Heart left ventricle (tissue), 16 donors: ENCODE measurements at places on chromosomes 3 and 15.
A peak's percentile ranks its signal among the peaks of the same experiment; 100 is the strongest.

- no peak overlapping the region for H3K4me3 ChIP-seq
- H3K27ac ChIP-seq: peak overlapping the region; percentile 43
- H3K4me1 ChIP-seq: peaks cover 10% of the 10 kb centered on the region
- no peak for DNase-seq
- no peaks in the 10 kb centered on the region for H3K27me3 ChIP-seq
Observed at GRCh38 chr3:71052716-71053115, 530.8 kb downstream of the FOXP1 start.

DNA sequence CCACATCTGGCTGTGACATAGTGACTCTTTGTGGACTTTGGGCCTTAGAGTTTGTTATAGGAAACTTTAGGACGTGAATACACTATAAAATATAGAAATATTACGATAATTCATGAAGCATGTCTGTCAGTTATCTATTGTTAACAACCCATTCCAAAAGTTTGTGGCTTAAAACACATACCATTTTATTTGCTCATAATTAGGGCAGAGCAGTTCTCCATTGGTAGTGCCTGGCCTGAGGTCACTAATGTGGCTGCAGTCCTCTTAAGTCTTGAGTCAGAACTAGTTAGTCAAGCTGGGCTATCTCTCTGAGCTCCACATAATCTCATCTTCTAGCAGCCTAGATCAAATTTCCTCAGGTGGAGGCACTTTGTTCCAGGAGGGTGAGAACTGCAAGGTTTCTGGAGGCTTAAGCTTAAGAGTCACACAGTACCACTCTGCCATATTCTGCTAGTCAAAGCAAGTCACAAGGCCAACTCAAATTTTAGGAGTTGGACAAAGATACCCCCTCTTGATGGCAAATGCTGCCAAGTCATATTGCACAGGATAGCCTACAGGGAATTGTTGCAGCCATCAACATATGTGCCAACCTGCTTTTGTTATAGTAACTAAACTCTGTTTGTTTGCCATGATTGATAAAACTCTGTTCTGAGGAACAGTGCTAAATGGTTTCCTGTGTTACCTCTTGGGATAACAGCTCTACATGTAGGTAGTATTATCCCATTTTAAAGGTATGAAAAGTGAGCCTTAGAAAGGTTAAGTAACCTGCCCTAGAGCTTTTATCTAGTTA lies 8.7 kb downstream of the ATXN7 start:
- DNase-seq: no peak
- H3K4me3 ChIP-seq: no peak overlapping the region
- no peaks in the 10 kb centered on the region for H3K36me3 ChIP-seq
- peaks cover 20% of the 10 kb centered on the region for H3K4me1 ChIP-seq
- no peaks in the 10 kb centered on the region for H3K27me3 ChIP-seq

GRCh38 chr15:47720555-47720954 lies 3.2 kb downstream of the SEMA6D start:
- H3K4me1 ChIP-seq: peaks cover 62% of the 10 kb centered on the region
- no peak for DNase-seq
- H3K27ac ChIP-seq: peak overlapping the region; percentile 2
- H3K27me3 ChIP-seq: no peaks in the 10 kb centered on the region

GRCh38 chr3:39592311-39593050 lies 125.0 kb downstream of the MOBP start:
- no peaks in the 10 kb centered on the region for H3K27me3 ChIP-seq
- H3K4me3 ChIP-seq: no peak overlapping the region
- no peak overlapping the region for H3K27ac ChIP-seq
- H3K4me1 ChIP-seq: no peaks in the 10 kb centered on the region
- H3K36me3 ChIP-seq: no peaks in the 10 kb centered on the region

DNA sequence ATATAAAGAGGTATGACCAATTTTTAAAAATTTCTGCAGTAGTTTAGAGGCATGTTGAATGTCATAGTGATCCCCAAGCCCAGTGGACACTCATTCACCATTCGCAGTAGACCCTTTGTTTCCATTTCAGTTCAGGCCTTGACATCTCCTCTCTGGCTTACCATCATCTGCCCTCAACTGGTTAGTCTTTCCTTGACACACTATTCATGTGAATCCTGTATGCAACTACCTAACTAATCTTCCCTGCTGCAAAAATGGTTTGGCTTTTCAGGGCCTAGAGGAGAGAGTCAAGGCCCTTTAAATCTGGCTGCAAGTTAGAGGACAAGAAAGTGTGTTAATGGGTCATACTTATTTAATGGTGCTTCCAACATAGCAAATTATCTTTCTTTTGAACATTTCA lies 10.9 kb downstream of the APH1B start:
- no peak overlapping the region for H3K4me3 ChIP-seq
- H3K27me3 ChIP-seq: no peaks in the 10 kb centered on the region
- no peak overlapping the region for H3K27ac ChIP-seq
- H3K36me3 ChIP-seq: peaks cover 7% of the 10 kb centered on the region
- DNase-seq: no peak

DNA sequence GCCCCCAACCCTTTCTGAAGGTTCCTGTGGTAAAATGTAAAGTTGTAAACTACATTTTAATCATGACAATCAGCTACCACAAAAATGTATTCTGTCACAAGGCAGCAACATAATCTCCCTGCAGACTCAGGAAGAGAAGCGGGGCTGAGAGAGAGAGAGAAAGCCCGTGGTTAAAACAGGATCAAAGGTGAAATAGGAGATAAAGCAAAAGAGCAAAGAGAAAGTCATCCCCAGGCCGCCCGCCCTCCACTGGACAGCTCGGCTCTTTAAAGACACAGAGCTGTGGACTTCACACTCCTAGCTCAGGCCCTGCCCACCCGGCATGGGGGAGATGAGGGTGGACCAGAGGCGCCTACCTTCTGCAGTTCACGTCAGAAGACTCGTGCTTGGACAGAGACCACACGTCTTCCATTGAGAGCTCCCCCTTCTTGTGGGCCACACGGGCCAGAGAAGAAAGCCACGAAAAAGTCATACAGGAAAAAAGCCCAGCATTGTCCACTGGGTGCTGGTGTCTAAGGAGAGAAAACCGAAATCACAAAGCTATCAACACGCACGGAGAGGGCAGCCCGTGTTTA lies 29.4 kb downstream of the ABCC5 start:
- no peak overlapping the region for H3K4me3 ChIP-seq
- no peak overlapping the region for H3K27ac ChIP-seq
- no peaks in the 10 kb centered on the region for H3K4me1 ChIP-seq
- no peaks in the 10 kb centered on the region for H3K27me3 ChIP-seq
- peaks cover 23% of the 10 kb centered on the region for H3K36me3 ChIP-seq

DNA sequence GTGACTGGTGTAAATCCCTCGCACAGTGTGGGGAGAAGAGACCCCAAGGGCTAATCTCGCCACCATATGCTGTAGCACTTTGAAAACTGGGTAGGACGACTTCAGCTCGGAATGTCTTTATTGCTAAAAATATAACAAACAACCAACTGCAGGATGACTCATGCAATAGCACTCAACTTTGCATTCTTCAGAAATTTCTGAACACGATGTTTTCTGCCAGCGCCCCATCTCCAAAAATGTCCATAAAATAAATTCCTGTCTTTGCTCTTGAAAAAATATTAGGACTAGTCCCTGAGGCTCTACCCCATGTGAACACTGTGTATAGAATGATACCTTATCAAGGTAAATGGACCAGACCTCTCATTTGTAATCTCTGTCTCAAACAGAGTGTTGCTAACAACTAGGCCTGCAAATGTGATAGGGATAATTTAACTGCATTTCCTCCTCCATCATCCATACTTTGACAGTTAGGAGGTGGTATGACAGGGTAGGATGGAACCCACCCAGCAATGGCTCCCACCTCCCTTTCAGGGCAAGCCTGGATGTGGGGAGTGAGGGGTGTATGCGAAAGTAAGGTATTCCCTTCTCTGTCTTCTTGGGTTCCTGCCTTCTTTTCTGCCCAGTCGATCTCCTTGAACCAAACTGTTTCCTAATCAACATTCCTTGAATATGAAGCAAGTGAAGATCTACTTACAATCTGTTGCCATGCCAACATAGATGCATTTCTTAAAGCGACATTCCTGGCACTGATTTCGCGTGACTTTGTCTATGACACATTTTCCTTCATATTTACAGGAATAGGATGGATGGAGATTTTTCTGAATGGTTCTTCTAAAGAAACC lies 201.1 kb downstream of the NR1D2 start:
- no peak for DNase-seq
- no peaks in the 10 kb centered on the region for H3K27me3 ChIP-seq
- no peaks in the 10 kb centered on the region for H3K4me1 ChIP-seq
- H3K4me3 ChIP-seq: no peak overlapping the region
- peaks cover 22% of the 10 kb centered on the region for H3K36me3 ChIP-seq
- peak overlapping the region; percentile 61 for H3K27ac ChIP-seq

GRCh38 chr3:4852780-4853748 lies 126.2 kb upstream of the BHLHE40 start:
- no peaks in the 10 kb centered on the region for H3K27me3 ChIP-seq
- DNase-seq: no peak
- no peak overlapping the region for H3K27ac ChIP-seq

DNA sequence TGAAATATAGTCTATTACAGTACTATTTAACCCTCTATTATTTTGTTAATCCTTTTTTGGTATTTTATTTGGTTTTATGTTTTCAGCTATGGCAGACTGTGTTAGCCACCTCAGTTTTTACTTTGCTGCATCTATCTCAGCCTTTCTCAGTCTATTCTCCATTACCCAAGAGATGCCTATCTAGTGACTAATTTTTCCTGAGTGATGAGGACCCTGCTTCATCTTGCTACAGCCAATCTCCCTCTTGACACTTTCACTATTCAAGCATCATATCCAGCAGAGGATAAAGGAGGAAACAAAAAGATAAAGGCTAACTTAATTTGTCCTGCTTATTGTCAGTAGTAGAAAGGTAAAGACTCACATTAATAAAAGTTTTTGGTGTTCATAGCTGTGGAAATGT lies 141.8 kb upstream of the NECTIN3 start:
- H3K27me3 ChIP-seq: no peaks in the 10 kb centered on the region
- no peak for DNase-seq
- H3K36me3 ChIP-seq: no peaks in the 10 kb centered on the region
- no peak overlapping the region for H3K27ac ChIP-seq

DNA sequence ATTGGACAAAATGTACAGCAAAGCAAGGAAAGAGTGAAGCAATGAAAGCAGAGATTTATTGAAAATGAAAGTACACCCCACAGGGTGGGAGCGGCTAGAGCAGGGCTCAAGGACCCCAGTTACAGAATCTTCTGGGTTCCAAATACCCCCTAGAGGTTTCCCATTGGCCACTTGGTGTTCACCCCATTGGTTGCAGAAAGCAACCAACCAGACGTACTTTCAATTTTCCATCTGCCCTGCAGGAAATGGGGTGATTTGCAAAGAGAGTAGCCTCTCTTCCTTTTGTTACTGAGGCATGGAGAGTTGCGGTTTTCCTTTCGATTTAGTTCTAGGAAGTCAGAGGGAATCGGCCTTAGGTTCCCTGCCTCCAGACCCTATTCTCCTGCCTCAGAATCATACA lies 2.4 kb downstream of the PML start:
- H3K27me3 ChIP-seq: no peaks in the 10 kb centered on the region
- DNase-seq: no peak
- peaks cover 63% of the 10 kb centered on the region for H3K4me1 ChIP-seq
- H3K4me3 ChIP-seq: peak overlapping the region; percentile 60

- no peak overlapping the region for H3K4me3 ChIP-seq
- peaks cover 42% of the 10 kb centered on the region for H3K36me3 ChIP-seq
- no peak overlapping the region for H3K27ac ChIP-seq
- no peak for DNase-seq
- H3K27me3 ChIP-seq: no peaks in the 10 kb centered on the region
Observed at GRCh38 chr15:29740692-29741311, 81.5 kb downstream of the TJP1 start.

DNA sequence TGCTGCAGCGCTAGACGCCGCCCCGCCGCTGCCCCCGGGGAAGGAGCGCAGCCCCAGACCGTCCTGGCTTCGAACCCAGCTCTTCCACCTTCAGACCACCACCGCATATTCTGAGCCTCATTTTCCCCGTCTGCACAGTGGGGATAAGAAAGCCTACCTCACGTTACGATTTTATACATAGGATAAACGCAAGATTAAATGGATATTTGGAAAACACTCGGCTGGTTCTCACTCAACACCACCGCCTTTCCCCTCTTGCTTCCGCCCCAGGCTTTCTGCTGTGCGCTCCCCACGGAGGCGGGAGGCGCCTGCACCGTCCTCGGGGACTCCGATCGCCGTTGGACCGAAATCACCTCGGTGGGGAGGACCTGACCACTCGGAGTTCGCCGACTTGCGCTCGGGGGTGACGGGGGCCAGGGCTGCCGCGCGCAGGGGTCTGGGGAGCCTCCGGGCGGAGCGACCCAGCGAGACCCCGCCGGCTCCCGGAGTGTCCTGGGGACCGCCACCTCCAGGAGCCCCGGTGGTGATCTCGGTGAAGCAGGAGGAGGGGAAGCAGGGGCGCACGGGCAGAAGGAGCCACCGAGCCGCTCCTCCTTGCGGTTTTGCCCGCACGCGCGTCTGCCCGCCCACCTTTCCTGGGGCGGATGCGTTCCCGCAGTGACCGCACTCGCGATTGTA lies 4.0 kb downstream of the FBXL22 start:
- H3K4me3 ChIP-seq: peak overlapping the region; percentile 65
- no peaks in the 10 kb centered on the region for H3K27me3 ChIP-seq
- H3K36me3 ChIP-seq: no peaks in the 10 kb centered on the region
- DNase-seq: peak; percentile 72
- H3K4me1 ChIP-seq: peaks cover 58% of the 10 kb centered on the region

DNA sequence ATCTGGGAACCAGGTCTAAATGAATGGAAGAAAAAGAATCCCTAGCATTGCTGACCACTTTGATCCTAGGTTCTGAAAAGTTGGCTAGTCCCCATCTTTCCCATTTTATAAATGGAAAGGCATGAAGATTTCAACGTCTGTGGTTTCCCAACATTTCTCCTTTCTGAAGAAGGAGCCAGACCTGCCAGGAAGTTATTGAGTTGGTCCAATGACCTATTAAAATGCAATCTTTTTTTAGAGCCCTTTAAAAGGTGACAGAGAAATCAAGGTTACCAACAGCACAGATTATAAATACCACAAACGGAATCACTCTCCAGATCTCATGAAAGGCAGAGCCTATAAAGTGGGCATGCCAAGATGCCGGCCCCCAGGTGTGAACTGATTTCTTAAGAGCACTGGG lies 505.6 kb upstream of the THBS1 start:
- no peaks in the 10 kb centered on the region for H3K4me1 ChIP-seq
- no peak overlapping the region for H3K27ac ChIP-seq
- no peaks in the 10 kb centered on the region for H3K27me3 ChIP-seq
- DNase-seq: no peak

GRCh38 chr15:29857221-29857789 lies 35.0 kb upstream of the TJP1 start:
- DNase-seq: no peak
- peaks cover 16% of the 10 kb centered on the region for H3K4me1 ChIP-seq
- H3K27ac ChIP-seq: no peak overlapping the region
- no peak overlapping the region for H3K4me3 ChIP-seq
